ENCODE measurements at places on chromosomes 13 and 19. TPM values are rescaled to one million over a fixed set of nuclear protein-coding genes. Genes with fewer than 3 reads are reported as not detected.

Gene PNMA8A
- total RNA-seq = 3.3 TPM

Gene PCSK4
- 5.0 TPM for total RNA-seq

Gene EXOC3L2
- total RNA-seq = 9.3 TPM

Gene CHMP2A
- 104 TPM for total RNA-seq

Gene CGB3
- total RNA-seq = not detected

Gene C19orf33
- total RNA-seq = 37.2 TPM

Gene NDUFB7
- total RNA-seq = 386 TPM

Gene CYP4F8
- total RNA-seq = not detected

Gene TNFSF9
- 12.1 TPM for total RNA-seq

Gene CEACAM20
- total RNA-seq = not detected

Gene SULT2B1
- 0.19 TPM for total RNA-seq

Gene C13orf46
- 2.5 TPM for total RNA-seq

Gene PCDH17
- 3.0 TPM for total RNA-seq

Gene SLC25A41
- not detected for total RNA-seq

Gene RDH8
- not detected for total RNA-seq

Gene CRLF1
- not detected for total RNA-seq

Gene ZNF264
- total RNA-seq = 19.7 TPM

Gene IGFL3
- not detected for total RNA-seq

Gene PTPRH
- 0.29 TPM for total RNA-seq

Gene SLC46A3
- total RNA-seq = 25.5 TPM

Gene ZIM2
- not detected for total RNA-seq

Gene ICAM1
- total RNA-seq = 564 TPM

Gene FXYD1
- total RNA-seq = not detected

Gene GSX1
- not detected for total RNA-seq

Gene NALCN
- total RNA-seq = 2.3 TPM

Gene FLT3LG
- total RNA-seq = 4.4 TPM

Gene GPR12
- not detected for total RNA-seq

Gene TEX26
- not detected for total RNA-seq

Gene PTH2
- total RNA-seq = not detected

Gene PRR22
- total RNA-seq = 0.76 TPM

Gene ZNF565
- 1.2 TPM for total RNA-seq

Gene PRODH2
- not detected for total RNA-seq

Gene SCN1B
- 4.7 TPM for total RNA-seq

Gene FBXW9
- 12.1 TPM for total RNA-seq

Gene NXNL1
- total RNA-seq = not detected

Gene KIR2DL4
- 0.41 TPM for total RNA-seq

Gene SIN3B
- total RNA-seq = 45.9 TPM

Gene GRWD1
- 35.7 TPM for total RNA-seq

Gene COL5A3
- 2.6 TPM for total RNA-seq

Gene NLRP7
- not detected for total RNA-seq
